ENCODE measurements at places on chromosomes 11 and 22. TPM values are rescaled to one million over a fixed set of nuclear protein-coding genes. Genes with fewer than 3 reads are reported as not detected.

The LRRC32 gene
- 0.63 TPM for total RNA-seq

DNA sequence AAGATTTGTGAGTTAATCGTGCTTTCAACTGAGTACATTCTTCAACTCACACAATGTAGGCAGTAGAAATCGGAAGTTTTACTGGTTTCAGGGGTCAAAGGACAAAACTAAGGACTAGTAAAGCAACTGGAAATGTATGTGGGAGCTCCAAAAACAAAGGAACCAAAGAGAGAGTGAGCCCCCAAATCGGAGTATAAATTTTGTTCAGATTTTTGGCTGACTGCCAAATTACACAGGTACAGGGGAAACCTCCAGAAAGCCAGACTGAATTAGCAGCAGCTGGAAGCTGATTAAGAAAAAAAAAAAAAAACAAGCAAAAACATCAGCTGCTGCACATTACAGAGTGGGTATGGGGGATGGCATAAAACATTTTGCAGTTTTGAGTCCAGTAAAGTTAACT lies 75.2 kb upstream of the GNAZ start:
- no peak for DNase-seq

- DNase-seq = peak; percentile 60
Observed at GRCh38 chr22:30609260-30610185, 2.5 kb downstream of the TCN2 start.

- DNase-seq = peak; percentile 87
Observed at GRCh38 chr11:61627850-61628661, 47.2 kb upstream of the SYT7 start.

The KDM4E gene
- total RNA-seq = not detected

- DNase-seq = no peak
Observed at GRCh38 chr11:34915136-34916014, 804 bp downstream of the APIP start.

The BBOX1 gene
- total RNA-seq = not detected

DNA sequence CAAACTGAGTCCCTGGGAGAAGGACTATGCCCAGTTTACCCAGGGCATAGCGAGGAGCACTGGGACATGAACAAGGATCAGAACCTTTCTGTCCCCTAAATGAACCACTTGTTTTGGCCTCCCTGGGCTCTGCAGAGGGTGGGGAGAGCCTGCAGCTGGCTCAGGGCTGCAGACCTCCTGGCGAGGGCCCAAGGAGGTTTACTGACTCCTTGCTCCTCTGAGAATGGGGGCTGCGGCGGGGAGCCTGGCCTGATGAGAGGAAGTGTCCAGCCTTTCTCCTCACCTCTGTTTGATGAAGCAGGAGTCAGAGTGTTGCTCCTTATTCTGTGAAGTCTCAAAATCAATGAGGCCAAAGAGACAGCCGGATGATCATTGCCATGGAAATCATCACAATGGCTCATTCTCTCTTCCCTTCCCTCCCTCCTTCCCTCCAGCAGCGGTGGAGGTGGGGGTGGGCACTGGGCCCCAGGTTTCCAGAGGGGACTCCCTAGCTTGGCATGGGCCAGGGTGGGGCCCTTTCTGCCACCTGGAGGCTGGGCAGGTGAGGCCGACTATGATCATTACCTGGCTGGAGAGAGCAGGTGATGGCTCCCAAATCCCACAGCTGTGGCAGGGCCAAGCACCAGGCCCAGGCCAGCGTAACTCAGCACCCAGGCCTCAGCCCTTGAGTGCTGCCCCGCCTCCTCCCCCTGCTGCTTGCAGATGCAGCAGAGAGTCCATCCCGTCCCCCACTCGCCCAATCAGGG lies 169.7 kb downstream of the CEP164 start:
- no peak for DNase-seq

All from H7 (cell line).